ENCODE measurements at places on chromosomes 3 and 15.

GRCh38 chr15:39575180-39575579, 5.7 kb upstream of the THBS1 start:
- DNase-seq: no peak

DNA sequence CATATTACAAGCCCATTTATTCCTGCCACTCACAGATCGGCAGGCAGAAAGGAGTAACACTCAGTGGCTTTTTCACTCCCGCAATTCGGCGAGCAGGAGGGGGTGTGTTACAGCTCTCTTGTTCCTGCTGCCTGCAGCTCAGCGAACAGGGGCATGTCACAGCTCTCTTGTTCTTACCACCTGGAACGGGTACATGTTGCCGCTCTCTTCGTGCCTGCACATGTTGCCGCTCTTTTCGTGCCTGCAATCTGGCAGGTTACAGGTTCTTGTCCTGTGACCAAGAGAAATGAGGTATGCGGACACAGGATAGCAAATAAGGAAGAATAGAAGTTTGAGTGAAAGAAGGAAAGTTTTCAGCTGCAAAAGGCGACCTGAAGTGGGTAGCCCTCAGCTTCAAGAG, 761.4 kb downstream of the NAALADL2 start:
- DNase-seq: no peak

GRCh38 chr3:47899495-47900108, 96.7 kb downstream of the DHX30 start:
- DNase-seq: no peak

DNA sequence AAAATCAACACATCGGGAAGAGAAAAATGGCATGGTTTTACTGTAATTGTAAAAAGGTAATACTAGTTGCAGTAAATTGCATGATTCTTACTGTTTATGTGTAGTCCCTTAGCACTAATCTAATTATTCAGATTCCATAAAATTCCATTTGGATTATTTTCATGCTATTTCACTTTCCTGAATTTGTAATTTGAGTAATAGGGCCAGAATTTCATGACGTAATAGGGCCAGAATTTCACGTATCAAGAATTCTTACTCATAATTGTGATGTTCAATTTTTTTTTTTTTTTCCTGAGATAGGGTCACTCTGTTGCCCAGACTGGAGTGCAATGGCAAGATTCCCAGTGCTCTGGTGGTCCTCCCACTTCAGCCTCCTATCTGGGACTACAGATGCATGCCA, 2.9 kb upstream of the U2SURP start:
- DNase-seq: no peak

DNA sequence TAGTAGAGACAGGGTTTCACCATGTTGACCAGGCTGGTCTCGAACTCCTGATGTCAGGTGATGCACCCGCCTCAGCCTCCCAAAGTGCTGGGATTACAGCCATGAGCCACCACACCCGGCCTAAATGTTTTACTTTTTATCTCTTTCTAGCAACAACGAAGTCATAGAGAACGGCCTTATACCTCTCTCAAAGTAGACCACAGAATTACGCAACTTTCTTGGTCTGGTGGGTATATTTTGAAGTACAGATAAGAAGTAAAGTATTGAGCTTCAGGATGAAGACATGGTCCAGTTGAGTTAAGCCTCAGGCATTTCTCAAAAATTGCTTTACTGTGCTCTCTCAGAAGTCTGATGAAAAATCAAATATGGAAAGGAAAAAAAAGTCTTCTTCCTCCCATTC, 30.6 kb downstream of the FAM240A start:
- DNase-seq: no peak

DNA sequence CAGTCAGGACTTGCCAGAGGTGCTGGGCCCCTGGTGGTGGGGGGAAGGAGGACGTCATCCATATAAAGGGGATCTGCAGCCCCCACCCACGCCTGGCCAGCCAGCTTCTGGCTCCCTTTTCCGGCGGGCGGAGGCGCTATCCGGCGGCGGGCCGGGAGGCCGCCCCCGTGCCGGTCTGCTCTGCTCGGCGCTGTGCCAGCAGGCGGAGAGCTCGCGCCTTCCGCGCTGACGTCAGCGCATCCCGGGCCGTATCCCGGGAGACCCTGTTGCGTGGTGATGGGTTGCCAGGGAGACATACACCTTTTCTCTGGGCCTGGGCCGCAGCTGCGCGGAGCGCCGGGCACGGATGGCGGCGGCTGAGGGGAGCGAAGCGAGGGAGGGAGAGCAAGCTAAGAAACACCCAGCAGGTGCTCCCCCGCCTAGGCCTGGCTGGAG, 1.1 kb downstream of the FAM131A start:
- peak; percentile 98 for DNase-seq

- DNase-seq: peak; percentile 26
Measured at GRCh38 chr3:159540882-159541495, 447.6 kb upstream of the IL12A start.

DNA sequence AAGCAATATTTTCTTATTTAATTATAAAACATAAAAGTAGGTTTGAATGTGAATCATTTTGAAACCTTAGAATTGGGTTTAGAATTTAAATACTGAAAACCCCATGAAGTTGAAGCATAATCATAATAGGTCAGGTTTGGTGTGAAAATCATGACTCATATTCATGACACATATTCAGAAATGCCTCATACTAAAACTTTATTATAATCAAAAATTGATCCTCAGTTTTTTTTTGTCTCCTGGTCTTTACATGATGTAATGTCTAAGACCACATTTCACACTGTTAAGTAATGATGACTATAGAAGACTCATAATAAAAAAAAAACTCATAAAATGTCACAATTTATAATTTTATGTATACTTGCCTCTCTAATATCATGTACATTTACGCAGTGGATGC, 190.4 kb downstream of the FOXP1 start:
- no peak for DNase-seq

DNA sequence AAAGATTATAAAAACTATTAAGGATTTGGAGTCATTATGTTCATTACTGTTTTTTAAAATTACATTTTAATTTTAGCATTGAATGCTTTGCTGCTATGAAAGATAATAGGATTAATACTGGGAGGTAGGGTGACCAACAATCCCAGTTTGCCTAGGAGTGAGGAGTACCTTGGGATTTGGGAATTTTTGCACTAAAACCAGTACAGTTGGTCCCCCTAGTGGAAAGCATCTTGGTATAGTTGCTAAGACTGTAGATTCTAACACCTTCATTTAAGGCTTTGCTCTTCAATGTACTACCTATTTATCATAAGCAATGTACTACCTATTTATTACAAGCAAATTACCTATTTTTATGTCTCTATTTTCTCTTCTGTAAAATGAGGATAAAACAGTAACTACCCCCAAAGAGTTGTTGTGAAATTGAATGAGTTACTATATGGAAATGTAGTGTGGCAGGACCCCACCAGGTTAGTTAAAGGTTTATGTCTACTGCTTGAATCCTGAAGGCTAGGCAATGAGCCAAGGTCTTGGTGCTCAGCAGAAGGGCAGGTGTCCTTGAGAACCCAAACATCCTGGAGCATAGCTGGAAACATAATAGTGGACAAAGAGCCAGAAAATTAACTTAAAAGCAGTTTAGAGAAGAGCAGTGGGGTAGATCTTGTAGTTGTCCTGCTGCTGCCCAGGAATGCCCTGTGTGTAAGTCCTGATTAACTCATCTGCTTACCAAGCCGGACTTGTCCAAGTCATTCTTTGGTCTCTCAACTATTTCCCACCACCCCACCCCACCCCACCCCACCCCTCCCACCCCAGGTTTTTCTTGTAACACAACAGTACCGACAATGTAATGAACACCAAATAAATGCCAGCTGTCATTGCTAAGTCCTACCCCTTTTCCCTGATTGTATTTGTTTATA, 49.2 kb upstream of the NMD3 start:
- peak; percentile 41 for DNase-seq

DNA sequence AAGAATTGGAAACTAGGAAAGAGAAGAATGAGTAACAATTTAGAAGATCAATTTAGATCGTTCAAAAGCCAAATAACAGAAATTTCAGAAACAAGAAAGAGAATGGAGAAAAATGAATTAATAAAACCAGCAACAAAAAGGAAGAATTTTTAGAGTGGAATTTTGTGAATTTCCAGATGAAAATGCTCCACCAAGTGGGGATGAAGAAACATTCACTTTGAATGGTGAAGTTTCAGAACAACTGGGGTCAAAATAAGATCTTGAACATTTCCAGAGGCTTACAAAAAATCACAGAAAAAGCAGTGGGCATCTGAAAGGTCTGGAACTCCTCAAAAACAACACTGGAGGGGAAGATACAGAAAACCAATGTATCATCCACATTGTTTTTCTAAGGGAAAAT, 4.2 kb upstream of the MOBP start:
- DNase-seq: no peak

GRCh38 chr3:108182339-108182738, 39.9 kb downstream of the IFT57 start:
- DNase-seq: peak; percentile 88

DNA sequence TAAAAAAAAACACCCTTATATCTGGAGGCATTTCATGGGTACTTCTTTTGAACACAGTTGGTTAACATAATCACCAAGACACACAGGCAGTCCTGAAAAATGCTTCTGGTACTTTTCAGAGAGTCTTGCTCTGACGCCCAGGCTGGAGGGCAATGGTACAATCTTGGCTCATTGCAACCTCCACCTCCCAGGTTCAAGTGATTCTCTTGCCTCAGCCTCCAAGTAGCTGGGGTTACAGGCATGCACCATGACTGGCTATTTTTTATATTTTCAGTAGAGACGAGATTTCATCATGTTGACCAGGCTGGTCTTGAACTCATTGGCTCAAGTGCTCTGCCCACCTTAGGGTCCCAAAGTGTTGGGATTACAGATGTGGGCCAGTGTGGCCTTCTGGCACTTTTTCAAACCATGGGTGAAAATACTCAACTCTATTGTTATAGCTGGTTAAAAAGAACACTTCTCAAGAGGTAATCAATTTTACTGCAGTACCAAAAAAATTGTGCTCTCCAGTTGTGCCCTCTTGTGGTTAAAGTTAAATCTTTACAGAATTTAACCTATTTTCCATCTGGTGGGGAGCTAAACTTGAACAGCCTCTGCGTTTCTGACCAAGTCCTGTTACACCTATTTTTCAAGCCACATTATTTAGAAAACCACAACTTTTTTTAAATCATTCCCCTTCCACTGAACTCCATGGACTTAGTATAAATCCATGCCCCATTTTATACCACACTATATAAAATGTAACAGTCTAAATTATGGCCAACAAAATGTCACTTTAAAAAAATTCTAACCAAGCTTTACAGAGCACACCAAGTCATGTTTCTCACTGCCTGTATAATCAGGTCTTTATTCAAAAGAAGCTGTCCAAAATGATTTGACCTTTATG, 1.2 kb upstream of the SNAPC5 start:
- peak; percentile 26 for DNase-seq

GRCh38 chr15:74830868-74831267, 4.4 kb downstream of the CPLX3 start:
- no peak for DNase-seq

GRCh38 chr15:70035051-70035718, 62.5 kb downstream of the TLE3 start:
- no peak for DNase-seq

Data from NCI-H2081 (cell line).